Left kidney (tissue), 8 donors: ENCODE measurements at places on chromosomes 5 and 9. TPM values are rescaled to one million over a fixed set of nuclear protein-coding genes. Genes with fewer than 3 reads are reported as not detected.

DNA sequence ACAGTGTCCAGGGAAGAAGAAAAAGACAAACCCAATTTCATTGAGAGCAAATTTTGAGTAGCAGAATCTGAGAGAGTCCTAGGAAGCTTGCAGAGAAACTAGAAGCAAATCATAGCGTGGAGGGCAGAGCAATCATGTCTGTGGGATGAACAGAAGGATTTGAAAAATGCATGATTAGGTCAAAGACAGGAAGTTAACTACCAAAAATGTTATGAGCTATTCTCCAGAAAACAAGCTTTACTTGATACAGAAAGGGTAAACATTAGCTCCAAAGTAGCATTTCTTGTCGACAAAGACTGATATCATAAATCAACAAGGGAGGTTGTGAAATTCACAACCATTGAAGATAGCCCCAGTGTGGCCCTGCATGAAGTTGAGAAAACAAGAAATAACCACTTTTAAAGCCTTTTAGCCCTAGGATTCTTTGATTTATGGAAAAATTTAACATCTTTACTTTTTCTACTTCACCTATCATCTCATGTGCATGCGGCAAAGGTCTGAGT lies 97.7 kb upstream of the MEGF10 start:
- no peak for DNase-seq

DNA sequence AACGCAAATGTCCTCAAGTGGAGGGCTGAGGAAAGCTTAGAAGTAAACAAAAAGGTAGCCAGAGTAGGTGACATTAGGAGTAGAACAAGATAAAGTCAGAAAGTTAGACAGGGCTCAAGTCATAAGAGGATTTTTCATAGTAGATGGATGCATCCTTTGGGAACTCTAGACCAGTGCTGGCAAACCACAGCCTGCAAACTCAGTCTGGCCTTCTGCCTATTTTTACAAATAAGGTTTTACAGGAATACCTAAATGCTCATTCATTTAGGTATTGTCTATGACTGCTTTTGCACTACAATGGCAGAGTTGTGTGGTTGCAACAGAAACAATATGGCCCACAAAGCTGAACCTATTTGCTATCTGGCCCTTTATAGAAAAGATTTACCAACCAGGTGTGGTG lies 116.0 kb upstream of the HMHB1 start:
- no peak for DNase-seq

The C5 gene
- polyA plus RNA-seq: 19.5 TPM

The SPINK5 gene
- polyA plus RNA-seq: 0.67 TPM

DNA sequence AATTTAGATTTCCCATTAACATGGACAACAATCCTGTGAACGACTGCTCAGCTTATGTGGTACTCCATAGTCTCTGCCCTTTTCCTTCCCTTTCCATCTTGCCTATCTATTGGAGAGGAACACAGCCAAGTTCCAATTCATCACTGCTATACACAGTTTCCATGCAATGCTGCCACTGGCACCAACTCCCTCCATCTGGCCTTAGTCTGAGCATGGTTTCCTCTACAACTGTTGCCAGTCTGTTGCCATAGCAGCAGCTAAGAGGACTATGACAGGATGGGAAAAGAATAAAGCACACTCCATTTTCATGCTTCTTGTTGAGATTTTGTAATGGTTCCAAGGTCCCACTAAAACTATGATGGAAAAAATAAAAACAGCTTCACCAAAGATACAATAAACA lies 189.0 kb downstream of the HCN1 start:
- no peak for DNase-seq

DNA sequence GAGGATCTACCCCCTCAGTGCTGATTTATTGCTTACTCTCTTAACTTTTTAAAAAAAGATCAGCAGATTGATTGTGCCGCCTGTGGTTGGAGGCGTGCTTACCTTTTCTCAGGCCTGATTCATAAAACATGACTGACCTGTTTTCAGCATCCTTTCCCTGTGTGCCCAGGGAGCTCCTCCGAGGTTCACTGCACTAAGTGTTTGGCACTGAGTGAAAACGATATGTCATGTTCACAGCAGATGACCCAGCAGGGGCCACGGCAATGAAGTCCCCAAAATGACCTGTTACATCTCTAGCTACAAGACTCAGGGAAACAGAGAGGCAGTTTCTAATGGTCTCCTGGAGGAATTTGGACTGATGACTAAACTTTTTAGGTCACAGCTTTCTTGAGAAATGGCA lies 69.9 kb downstream of the INSYN2B start:
- DNase-seq: no peak

The CERCAM gene
- 34.9 TPM for polyA plus RNA-seq

The SPATA31D4 gene
- not detected for polyA plus RNA-seq

GRCh38 chr9:122912964-122913673 lies at the start of gene ZBTB6:
Gene ZBTB6, minus strand, starts transcription at chr9:122913323. Its CDS starts 1,251 bp downstream, at chr9:122912072.
- peak; percentile 75 for DNase-seq

DNA sequence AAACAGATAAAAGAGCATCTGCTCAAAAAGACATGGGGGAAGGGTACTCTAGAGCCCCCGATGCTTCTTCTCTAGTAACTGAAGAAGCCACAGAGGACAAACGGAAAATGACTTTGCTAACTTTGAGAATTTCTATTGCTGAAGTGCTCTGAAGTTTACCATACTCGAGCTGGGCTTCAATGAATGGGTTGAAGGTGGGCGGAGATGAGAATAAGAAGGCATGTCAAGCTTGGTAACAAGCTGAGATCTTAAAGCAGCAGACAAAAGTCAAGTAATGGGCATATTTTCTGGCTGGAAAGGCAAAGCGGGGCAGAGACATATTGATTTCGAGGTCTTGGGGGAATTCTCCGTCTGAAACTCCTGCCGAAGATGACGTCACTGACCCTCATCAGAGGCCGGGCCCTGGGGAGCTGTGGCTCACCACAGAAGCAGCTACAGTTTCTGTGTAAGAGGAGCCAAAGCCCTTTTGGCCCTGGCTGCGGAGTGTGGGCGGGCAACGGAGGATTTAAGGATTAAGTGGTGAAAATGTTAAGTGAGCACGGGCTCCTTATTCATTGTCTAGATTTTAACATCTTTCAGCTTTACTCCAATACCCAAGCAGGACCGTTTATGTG lies 115.8 kb upstream of the SLIT3 start:
- DNase-seq: no peak

DNA sequence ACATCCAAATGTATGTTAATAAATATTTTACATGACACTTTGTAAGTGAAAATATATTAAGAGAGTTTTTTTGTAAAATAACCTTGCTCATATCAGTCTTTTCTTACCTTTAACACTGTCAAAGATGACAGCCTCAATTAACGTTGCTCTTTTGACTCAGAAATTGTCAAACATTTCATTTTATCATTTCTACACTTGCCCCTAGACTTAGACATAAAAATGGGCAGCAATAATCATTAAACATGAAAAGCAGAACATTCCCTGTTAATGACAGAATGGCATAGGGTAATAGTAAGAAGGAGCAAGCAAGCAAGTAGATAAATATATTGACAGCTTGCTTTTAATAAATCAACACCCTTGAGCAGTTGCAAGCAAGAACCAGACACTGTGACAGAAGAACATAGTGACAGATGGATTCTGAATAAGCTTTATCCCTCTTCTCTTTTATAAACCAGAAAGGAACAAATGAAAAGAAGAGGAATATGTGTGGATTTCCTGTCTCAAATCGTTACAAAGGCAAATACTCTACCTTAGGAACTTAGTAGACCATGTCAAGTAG lies 796.0 kb upstream of the CHD1 start:
- DNase-seq: no peak

DNA sequence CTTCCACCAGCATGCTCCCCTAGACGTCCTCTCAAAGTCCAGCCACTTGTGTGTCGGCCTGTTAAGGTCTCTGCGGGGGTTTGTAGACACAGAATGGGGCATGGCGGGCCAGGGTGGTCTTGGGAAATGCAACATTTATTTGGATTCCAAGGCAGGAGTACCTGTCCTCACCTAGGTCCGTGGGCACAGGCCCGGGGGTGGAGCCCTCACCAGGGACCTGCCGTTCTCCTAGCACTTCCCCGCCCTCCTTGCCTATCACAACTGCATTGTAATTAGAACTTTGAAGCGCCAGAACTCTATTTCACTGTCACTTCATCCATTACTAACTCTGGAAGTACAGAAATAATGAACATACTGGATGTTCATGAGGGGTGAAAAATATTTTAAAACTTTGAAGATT lies 268.3 kb upstream of the ACTBL2 start:
- no peak for DNase-seq

- DNase-seq: peak; percentile 50
These were observed 822 bp downstream of the RASEF start for GRCh38 chr9:83061990-83062650.

The TPPP gene
- polyA plus RNA-seq: 7.3 TPM

GRCh38 chr5:179791881-179792611 lies 1.7 kb upstream of the LTC4S start:
- no peak for DNase-seq

DNA sequence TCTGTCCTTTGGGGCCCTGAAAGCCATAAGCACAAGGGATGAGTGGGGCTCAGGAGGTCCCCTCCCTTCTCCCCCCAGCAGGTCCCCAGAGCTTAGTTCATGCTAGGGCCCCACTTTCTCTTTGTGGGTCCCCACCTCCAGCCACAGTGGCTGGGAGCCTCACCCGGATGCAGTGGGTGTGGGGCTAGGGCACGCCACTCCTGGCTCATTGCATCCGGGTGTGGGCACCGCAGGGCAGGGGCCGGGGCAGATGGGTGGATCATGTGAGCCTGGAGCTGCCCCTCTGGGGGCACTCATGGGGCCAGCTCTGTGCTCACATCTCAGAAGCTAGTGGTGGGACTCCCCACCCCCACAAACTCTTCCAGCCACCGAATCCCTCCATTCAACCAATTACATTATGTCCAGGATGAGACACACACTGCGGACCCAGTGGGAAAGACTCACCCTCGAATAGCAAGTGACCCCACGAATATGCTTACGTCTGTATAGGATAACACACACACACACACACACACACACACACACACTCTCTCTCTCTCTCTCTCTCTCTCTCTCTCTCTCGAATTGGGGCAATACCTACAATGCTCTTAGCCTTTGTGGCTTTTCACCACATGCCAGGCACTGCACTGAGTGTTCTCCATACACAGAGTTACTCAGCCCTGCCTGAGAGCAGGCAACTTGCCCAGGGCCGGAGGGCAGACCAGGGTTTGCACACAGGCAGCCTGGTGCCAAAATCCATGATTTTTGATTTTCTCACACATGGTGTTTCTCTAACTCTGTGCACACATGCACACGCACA lies 16.8 kb upstream of the PHYKPL start:
- DNase-seq: no peak

- no peak for DNase-seq
These were observed 143.0 kb downstream of the RXRA start for GRCh38 chr9:134469041-134469875.

GRCh38 chr5:93722588-93722987 lies 18.8 kb downstream of the POU5F2 start:
- DNase-seq: no peak

DNA sequence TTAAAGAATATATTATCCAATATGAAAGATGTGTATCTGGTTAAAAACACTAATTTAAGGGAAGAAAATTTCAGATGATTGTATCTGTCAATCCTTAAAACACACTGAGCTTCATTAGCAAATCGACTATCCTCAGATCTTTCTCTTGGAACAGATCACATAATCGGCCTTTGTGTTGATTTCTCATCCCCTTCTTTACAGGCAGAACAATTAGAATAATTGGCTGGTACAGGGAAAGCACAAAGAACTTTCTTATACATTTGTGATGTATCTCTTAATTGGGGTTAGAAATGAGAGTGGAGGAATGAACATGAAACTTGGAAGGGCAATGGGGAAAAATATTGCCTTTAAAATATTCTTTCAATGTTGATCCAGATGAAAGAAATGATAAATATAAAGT lies 662.1 kb downstream of the TLE4 start:
- DNase-seq: no peak

DNA sequence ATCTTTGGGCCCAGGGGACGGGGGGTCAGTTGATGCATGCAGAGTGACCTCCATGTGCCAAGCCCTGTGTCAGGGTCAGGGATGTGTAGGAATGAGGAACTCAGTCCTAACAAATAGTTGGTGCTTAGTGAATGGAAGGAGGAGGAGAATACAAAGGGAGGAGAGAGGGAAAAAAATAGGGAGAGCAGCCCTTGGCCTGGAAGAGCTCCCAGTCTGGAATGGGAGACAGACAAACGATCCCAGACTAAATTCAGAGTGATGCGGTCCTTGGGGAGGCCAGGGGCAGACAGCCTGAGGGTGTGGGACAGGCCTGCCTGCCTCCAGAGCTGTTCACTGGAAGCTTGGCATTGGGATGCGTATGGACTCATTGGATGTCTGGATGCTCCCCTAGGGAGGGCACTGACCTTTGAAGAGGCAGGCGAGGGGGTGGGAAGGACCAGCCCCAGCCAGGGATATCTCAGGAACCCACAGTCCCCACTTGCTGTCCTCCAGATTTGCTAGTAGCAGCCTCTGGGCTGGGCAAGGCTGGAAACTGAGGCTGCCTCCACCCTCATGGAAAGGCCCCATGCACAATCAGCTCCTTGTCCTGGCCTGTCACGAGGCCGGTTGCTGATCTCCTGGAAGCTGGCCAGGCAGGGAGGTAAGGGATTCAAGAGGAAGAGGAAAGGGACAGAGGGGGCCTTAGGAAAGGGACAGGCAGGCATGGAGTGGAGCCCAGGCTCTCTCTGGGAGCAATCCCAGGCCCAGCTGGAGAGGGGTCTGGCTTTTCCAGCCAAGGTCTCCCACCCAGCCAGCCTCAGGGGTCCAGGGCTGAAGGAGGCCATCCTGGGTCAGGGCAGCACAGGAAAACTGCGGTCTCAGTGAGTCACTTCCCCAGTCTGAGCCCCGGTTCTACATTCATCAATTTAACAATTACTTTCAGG lies 69.0 kb upstream of the GGTA1 start:
- DNase-seq: no peak

DNA sequence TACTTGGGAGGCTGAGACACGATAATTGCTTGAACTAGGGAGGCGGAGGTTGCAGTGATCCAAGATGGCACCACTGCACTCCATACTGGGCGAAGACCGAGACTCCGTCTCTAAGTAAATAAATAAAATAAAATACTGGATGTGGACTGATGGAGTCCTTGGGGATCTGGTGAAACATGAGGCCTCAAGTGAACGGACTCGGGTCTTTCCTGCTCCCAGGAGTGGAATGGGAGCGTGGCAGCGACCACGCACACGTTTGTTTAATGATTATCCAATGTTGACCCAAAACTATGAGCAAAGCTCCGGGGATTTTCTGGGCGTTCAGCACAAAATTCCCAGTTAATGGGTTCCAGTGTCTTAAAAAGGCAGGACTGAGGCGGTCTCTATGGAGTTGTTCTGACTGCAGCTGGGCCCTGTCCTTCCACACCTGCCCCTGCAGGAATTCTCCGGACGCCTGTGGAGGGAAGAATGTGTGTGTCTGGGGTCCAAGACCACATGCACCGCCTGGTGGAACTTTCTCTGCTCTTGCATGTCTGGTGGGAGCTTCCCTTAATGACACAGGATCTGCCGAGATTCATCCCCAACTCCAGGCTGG lies 26.6 kb downstream of the NEK6 start:
- no peak for DNase-seq

The BOD1 gene
- polyA plus RNA-seq: 123 TPM

The FYB1 gene
- 4.7 TPM for polyA plus RNA-seq

- no peak for DNase-seq
These were observed 993.5 kb upstream of the SEMA6A start for GRCh38 chr5:117568126-117568525.
